KG1 (cell line): ENCODE measurements at places on chromosomes 4 and X.

GRCh38 chrX:125378770-125379169, 59.1 kb downstream of the TEX13C start:
- no peak for DNase-seq

- DNase-seq = no peak
These were observed 27.6 kb downstream of the HTRA3 start for GRCh38 chr4:8297141-8297601.

DNA sequence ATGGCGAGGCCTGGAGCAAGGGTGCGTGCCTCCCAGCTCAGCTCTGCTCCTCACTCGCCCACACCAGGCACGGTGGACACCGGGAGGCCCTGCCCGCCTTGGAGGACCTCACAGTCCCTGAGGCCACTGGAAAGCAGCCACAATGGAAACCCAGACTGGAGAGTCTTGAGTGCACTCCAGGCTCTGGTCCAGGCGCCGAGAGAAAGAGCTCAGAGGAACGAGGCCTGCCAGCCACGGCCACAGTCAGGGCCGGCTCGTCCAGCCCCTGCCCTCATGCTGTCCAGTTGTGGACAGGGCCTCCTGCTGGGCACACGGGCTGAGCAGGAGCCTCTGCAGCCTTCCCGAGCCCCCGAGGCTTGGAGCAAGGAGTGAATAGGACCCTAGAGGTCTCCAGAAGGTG, 53.3 kb upstream of the GRPEL1 start:
- no peak for DNase-seq

GRCh38 chr4:108446556-108446955, 173.8 kb upstream of the RPL34 start:
- no peak for DNase-seq

GRCh38 chr4:56215141-56215783, 172.0 kb downstream of the AASDH start:
- DNase-seq = no peak

DNA sequence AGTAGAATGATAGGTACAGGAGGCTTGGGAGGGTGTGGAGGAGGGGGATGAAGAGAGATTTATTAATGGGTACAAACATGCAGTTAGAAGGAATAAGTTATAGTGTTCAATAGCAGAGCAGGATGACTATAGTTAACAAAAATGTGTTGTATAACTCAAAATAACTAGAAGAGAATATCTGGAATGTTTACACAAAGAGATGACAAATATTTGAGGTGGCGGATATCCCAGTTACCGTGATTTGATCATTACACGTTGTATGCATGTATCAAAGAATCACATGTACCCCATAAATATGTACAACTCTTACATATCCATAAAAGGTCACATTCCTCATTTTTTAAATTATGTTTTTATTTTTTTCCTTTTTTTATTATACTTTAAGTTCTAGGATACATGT, 456.6 kb downstream of the MAGEB5 start:
- no peak for DNase-seq

GRCh38 chr4:40843696-40844095, 93.9 kb downstream of the NSUN7 start:
- DNase-seq = no peak

DNA sequence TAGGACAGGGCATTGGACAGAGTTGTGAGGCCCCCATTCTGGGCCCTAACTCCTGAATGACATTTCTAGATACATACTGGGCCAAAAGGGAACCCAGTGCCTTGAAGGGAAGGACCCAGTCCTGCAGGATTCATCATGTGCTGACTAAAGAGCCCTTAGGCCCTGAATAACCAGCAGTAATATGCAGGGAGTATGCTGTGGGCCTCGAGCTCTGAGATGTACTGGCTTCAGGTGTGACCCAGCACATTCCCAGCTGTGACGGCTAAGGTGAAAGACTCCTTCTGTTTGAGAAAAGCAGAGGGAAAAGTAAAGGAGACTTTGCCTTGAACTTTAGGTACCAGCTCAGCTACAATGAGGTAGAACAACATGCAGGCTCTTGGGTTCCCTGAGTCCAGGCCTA, 138.2 kb upstream of the HUWE1 start:
- no peak for DNase-seq

GRCh38 chr4:30714408-30715031, 5.6 kb upstream of the PCDH7 start:
- no peak for DNase-seq

DNA sequence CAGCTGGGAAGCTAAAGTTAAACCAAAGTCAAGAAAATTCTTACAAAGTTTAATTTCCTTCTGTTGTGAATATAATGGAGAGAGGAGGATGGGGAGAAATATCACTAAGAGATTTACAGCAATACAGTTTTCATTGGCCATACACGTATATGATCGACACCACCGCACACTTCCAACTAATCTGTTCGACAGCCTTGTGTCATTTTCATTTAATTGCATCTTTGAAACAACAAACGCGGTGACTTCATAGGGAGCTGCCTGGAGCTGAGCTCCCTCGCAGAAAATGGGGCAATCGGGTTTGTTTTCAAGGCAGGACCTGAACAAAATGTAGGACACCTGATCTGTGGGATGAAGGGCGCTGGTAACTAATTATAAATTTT, 1.3 kb downstream of the PTPN13 start:
- no peak for DNase-seq

DNA sequence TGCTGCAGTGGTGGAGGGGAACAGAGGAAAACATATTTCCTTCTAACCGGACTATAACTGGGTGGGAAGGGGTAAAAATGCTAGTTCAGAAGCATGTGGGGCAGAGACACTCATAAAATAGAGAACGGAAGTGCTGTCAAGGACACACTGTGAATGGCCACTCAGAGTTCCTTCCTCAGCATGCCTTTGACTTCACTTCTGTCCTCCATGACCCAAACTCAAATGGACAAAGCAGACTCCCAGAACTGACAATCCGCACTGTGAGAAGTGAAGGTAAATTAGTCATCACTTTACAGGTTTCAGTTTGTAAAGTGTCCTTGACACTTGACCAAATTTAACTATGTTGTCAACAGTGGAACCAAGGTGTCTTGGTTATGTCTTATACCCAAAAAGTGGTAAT, 30.2 kb upstream of the ELF2 start:
- no peak for DNase-seq

- DNase-seq = no peak
These were observed 168.1 kb downstream of the FRAS1 start for GRCh38 chr4:78225236-78225635.

DNA sequence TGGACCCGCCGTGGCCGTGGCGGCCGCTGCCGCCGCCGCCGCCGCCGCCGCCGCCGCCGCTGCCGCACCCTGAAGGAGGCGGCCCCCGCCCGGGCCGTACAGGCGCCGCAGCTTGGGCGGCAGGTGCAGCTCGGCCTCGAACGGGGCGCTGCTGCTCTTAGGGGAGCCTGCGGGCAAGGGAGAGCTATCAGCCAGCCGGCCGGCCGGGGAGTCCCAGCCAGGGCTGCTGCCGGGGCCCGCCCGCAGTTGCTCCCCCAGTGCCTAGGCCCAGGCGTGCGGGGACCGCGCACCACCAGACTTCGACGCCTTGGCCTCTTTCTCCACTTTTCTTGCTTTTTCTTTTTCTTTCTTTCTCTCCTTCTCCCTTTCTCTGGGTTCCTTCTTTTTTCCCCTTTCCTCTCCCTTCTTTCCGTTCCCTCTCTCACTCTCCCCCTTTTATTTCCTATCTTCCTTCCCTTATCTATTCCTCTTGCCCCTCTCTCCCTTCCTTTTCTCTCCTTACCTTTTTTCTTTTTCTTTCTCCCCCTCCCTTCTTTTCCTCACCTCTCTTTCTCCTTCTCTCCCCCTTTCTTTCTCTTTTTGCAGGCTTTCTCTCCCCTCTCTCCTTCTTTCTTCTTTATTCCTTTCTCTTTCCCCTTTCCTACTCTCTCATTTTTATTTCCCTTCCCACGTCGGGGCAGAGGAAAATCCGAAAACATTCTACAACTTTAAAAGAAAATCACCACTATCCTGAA, 2.0 kb downstream of the ARX start:
- DNase-seq = no peak

DNA sequence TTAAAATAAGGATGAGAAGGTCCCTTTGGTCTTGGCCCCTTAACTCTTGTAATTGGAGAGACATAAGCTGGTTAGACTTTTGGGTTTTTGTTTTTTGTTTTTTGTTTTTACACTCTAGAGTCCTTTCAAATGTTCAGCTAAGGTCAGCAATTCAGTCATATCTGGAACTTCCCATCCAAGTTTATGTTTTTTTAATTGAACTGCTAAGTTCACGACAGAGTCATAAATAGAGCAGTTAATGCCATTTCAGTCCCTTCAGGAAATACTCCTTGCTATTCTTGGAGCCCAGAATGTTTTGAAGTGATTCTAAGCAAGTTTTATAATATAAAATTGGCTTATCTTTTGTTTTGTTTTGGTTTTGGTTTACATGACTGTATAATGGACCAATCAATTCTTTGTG, 329.4 kb upstream of the PABPC4L start:
- DNase-seq = no peak

GRCh38 chr4:59936566-59936965, 1263.6 kb upstream of the ADGRL3 start:
- DNase-seq = no peak

- DNase-seq = no peak
These were observed 408.4 kb upstream of the EMCN start for GRCh38 chr4:100926039-100926717.

- no peak for DNase-seq
These were observed 125.1 kb upstream of the PSAPL1 start for GRCh38 chr4:7559741-7560395.

GRCh38 chr4:161097821-161098220, 1066.0 kb downstream of the FSTL5 start:
- DNase-seq = no peak

- DNase-seq = no peak
These were observed 45.8 kb downstream of the ANXA10 start for GRCh38 chr4:168138143-168138542.

- no peak for DNase-seq
These were observed 42.8 kb downstream of the HMX1 start for GRCh38 chr4:8828869-8829268.

DNA sequence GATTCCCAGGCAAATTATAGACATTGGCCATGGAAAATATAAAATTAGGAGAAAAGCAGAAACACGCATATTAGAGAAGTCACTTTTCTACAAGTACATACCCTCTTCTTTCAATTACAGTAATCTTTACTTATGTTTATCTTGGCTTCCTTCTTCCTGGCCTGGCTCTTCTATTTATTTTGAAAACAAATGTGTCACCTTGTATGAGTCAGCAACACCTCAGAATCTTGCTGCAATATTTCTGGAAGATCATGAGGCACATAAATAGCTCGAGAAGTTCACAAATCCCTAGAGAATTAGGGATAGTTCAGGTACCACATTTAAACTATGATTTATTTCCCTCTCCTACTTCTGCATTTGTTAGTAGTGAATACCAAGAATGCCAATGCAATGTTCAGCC, 124.6 kb downstream of the ANOS1 start:
- no peak for DNase-seq

- DNase-seq = no peak
These were observed 206.1 kb upstream of the ANKRD50 start for GRCh38 chr4:124918559-124919122.

DNA sequence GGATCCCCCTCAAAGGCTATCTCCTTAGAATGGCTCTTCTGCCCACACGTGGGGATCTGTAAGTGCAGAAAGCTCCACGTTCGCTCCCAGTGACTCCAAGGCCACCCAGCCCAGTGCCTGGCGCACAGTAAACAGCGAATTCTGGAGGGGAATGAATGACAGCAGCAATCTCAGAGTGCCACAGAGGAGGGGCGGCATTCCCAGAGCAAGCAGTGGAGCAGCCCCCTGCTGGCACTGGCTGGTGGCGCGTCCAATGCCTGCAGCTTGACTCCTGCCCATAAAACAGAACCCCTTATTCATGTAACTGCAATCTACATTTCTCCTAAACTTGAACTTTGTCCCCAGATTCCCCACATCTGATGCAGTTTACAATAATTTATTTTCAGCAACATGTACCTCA, 6.9 kb upstream of the HELT start:
- no peak for DNase-seq

- no peak for DNase-seq
These were observed 677 bp upstream of the CYP4V2 start for GRCh38 chr4:186190581-186191199.

- DNase-seq = no peak
These were observed 33.4 kb upstream of the PHKA2 start for GRCh38 chrX:19017271-19017670.

DNA sequence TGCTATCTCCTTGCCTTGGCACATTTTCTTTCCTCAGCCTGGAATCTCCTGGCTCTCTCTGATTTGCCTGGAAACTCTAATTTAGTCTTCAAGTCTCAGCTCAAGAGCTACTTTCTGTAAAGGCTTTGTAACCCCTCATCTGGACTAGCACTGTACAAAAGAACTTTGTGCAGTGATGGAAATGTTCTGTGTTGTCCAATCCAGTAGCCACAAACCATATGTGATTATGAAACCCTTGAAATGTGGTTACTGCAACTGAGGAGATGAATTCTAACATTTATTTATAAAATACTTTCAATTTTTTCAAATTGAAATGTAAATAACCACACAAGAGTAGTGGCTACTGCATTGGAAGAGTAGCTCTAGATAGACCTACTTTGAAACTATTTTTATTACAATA, 66.6 kb upstream of the HS3ST1 start:
- DNase-seq = no peak

GRCh38 chr4:159395693-159396092, 292.8 kb downstream of the RAPGEF2 start:
- no peak for DNase-seq

- DNase-seq = no peak
These were observed 213.4 kb downstream of the SCFD2 start for GRCh38 chr4:53152467-53152866.

DNA sequence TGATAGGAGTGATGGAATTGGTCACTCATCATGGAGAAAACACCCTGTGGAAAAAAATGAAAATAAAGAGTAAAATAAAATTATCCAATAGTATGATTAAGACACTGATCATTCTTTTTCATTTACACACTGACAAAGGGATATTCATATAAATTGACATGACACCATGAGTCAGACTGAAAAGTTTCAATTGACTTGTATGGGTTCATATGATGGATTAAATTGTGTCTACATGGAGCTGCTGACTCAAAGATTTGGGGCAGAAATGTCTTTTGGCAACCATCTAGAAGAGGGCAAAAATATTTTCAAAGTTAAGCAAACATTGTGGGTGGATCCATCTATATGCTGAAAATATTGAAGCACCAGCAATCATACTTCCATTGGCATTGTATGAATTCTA, 153.4 kb upstream of the PPP3CA start:
- no peak for DNase-seq

GRCh38 chr4:139454111-139455045, at the start of gene RAB33B:
Gene RAB33B, plus strand, starts transcription at chr4:139454121. Its CDS starts 75 bp downstream, at chr4:139454196.
- peak; percentile 26 for DNase-seq

DNA sequence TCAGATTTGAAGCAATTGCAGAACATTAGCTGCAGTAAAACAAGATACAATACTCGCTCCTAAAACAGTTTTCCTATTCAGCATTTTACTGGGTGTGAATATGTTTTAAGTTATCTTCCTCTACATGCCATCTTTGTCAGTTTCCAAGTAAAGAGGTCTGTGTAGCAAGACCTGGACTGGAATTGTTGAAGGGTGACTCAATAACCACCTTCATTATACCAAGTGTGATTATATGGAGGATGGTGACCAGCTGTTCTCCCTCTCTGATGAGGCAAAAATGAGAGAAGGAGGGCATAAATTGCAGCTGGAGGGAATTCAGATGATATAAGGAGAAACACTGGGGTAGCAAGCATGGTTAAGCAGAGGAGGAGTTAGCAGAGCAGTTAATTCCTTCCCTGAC, 922.1 kb upstream of the SLIT2 start:
- no peak for DNase-seq
